ENCODE measurements at places on chromosomes 16 and 17. TPM values are rescaled to one million over a fixed set of nuclear protein-coding genes. Genes with fewer than 3 reads are reported as not detected.

GRCh38 chr17:73595479-73595878, 48.8 kb downstream of the SDK2 start:
- DNase-seq = peak; percentile 74

Gene ACSM2B
- not detected for total RNA-seq

GRCh38 chr16:4190712-4191333, 51.1 kb downstream of the SRL start:
- DNase-seq = no peak

DNA sequence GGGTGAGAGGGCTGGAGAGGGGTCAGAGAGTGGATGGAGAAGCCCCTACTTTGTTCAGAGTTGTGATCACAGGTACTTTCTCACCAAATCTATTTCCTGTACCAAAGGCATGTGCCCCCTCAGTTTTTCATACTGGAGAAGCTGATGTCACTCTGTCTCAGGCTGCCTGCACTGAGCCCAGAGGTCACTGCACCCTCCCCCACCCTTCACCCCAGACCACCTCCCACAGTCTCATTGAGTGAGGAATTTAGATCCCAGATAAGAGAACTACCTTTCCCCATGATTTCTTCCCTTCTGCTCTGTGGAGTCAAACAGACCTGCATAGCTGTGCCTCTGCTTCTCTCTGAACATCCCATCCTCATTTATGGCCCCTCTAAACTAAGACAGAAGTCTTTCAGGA, 140.0 kb upstream of the IRX6 start:
- no peak for DNase-seq

GRCh38 chr17:59423137-59423724, 91.8 kb downstream of the YPEL2 start:
- DNase-seq = peak; percentile 45

Gene PABPN1L
- not detected for total RNA-seq

DNA sequence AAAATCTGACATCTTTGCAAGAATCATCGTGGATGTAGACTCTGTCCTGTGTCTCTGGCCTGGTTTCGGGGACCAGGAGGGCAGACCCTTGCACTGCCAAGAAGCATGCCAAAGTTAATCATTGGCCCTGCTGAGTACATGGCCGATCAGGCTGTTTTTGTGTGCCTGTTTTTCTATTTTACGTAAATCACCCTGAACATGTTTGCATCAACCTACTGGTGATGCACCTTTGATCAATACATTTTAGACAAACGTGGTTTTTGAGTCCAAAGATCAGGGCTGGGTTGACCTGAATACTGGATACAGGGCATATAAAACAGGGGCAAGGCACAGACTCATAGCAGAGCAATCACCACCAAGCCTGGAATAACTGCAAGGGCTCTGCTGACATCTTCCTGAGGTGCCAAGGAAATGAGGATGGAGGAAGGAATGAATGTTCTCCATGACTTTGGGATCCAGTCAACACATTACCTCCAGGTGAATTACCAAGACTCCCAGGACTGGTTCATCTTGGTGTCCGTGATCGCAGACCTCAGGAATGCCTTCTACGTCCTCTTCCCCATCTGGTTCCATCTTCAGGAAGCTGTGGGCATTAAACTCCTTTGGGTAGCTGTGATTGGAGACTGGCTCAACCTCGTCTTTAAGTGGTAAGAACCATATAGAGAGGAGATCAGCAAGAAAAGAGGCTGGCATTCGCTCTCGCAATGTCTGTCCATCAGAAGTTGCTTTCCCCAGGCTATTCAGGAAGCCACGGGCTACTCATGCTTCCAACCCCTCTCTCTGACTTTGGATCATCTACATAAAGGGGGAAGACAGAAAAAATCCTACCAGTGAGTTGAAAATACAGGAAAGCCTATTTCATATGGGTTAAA, at the start of gene G6PC1:
TSS of gene G6PC1 (plus strand) at position 340 of the 872 bp plus-strand sequence. CDS start at position 418, 78 bp downstream.
- DNase-seq = no peak

DNA sequence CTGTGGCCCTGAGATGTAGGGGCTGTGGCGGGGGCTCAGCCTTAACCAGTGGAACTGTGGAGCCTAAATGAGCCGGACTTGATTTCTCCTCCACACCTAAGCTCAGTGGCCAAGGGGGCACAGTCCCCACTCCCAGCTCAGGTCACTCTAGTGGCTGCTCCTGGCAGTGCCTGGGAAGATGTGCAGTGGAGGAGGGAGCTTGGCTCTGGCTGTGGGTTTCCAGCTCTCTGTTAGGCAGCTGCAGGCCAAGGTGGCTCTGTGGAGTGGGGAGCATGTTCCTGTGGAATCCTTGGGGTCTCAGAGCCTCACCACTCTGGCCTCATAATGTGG, 76.3 kb downstream of the AMFR start:
- DNase-seq = no peak

Gene CLDN7
- 0.94 TPM for total RNA-seq

Gene AGRP
- total RNA-seq = not detected

DNA sequence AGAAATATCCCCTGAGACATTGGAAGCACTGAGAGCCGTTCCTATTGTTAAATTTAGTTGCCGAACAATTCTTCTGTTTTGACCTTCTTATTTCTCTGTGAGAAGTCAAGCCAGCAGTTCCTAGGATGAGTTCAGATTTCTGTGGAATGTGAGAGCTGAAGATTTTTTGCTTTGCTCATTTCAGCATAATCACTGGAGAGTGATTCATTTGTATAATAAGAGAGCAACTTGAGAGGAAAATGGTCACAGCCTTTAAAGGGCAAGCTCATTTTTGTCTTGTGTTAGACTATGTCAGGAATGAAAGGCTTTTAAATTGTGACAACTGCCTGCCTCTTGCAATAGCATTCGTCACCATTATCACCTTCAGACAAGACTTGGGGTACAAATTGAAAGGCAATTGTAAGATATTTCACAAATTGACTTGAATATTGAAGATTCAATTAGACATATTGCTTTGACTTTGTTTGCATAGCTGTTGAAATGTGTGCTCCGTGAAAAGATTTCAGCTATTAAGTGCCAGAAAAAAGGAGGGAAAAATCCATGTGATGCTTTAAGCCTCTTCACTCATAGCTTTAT, 900.0 kb upstream of the GOT2 start:
- DNase-seq = no peak

- DNase-seq = no peak
Observed at GRCh38 chr16:2591476-2592240, 53.8 kb downstream of the PDPK1 start.

DNA sequence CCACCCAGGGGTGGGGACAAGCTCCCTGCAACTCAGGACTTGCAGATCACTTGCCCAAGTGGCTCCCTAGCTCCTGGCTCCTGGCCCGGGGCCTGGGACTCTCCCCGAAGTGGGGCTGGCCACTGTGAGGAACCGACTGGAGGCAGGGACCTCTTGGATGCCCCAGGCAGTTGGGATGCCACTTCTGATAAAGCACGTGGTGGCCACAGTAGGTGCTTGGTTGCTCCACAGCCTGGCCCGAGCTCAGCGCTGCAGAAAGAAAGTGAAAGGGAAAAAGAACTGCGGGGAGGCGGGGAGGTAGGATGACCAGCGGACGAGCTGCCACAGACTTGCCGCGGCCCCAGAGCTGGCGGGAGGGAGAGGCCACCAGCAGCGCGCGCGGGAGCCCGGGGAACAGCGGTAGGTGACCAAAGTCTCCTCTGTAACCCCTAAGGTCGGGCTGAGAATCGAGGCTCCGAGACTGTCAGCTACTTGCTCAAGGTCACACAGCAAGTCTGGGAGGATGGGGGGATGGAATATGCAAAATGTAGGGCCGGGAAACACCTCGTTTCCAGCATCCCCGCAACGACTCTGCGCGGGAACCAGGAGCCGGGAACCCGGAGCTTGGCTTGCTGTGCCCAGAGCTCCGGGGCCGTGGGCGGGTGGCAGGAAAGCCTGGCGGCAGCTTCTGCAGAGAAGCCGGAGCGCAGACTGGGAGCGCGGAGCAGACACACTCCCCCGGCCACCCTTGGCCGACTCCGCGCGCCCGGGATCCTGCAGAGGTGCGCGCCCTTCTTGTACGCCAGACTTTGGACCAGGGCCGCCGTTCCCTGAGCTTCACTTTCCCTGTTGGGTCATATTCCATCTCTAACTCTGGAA, 1.9 kb downstream of the CIITA start:
- peak; percentile 73 for DNase-seq

- no peak for DNase-seq
Observed at GRCh38 chr17:46991617-46992016, 12.6 kb upstream of the RPRML start.

- DNase-seq = peak; percentile 89
Observed at GRCh38 chr17:81328978-81329926, 34.1 kb upstream of the SLC38A10 start.

Gene SLFN14
- total RNA-seq = not detected

Gene HES7
- total RNA-seq = 0.13 TPM

Gene KCNJ16
- not detected for total RNA-seq

Gene KRT39
- not detected for total RNA-seq

GRCh38 chr16:24493821-24494220, 45.5 kb upstream of the RBBP6 start:
- DNase-seq = no peak

Gene PRRT2
- total RNA-seq = 3.3 TPM

DNA sequence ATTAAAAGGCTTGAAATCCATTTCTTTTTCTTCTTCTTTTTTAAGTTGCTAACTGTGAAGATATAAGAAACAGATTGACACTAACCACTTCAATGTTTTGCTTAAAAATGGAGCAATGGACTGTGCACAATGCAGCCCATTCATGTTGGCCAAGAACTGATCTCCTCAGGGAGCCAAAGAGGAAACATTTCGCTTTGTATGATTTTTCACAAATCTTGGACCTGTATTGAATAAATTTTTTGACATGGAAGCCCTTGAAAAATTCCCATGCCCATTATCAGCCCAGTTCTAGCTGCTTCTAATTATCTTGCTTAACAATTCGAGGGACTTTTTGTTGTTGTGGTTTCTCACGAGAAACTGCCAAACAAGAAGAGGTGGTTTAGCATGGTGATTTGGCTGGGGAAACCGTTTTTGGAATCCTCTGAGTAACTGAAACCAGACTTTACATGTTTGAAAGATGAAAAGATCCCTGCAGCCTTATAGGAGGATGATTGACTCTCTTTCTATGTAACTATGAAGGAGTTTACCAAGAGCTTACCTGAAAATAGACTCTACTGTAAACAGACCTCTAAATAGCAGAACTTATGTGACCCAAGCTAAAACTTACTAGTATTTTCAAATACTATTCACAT, 1389.4 kb upstream of the GOT2 start:
- no peak for DNase-seq
